ENCODE measurements at places on chromosomes 16 and 17.

GRCh38 chr16:55370762-55371482 lies 46.9 kb downstream of the IRX6 start:
- DNase-seq, result peak; percentile 90

- peak; percentile 95 for DNase-seq
Measured at GRCh38 chr17:6651919-6652452, 424 bp downstream of the C17orf100 start.

DNA sequence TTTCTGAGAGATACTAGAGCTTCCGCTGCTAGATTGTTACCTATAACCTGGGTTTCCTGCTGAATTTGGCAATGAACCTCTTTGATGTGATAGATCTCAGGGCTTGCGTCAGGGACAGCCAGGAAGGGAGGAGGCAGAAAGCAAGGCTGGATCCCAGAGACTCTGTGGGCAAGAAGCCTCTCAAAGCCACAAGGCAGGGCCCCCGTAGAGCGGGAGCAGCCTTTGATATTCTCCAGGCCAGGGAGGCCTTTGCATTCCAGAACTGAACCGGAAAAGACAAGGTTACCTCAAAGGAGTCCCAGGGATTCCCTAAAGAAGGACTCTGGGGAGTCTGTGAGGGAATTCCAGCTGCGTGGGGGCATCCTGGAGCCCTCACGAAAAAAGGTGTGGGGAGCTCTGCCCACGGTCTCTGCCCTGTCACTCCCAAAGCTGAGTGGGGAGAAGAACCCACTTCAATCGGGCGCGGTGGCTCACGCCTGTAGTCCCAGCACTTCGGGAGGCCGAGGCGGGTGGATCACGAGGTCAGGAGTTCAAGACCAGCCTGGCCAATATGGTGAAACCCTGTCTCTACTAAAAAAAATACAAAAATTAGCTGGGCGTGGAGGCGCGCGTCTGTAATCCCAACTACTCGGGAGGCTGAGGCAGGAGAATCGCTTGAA lies 14.3 kb upstream of the SCIMP start:
- peak; percentile 36 for DNase-seq

- no peak for DNase-seq
Measured at GRCh38 chr16:90072442-90073105, 4.6 kb downstream of the PRDM7 start.

DNA sequence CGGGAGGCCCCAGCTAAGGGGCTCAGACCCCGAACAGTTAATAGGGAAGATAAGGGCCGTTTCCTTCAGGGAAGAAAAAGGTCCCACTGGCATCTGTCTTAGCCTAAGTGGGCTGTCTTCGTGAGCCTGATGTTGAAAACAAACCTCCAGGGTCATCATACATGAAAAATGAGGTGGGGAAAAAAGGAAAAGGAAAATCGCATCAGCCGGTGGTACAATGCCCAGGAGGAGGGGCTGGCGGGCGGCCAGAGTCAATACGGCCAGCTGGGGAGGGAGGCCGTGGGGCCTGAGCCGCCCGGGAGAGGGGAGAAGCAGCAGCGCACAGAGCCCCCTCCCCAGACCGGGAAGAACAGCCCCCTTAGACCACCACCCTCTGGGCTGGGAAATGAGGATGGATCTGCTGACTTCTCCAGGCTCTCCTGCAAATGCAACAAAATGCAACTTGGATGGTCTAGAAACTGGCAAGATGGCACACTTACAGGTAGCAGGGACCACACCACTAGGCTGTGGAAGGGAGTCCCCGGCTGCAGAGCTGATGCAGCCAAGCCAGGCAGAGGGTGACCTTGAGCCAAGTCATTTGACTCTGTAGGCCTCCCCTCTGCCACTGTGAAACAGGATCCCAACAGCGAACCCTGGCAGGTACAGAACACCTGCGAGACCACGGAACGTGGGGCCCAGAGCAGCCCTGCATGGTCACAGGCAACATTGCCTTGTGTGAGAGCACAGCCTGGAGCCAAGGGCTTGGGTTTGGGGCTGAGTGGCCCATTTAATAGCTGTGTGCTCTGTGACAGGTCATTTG lies 448.5 kb downstream of the SOX9 start:
- DNase-seq, result no peak
